ENCODE measurements at places on chromosomes 4 and X.
A peak's percentile ranks its signal among the peaks of the same experiment; 100 is the strongest.

GRCh38 chr4:8301851-8302730 is 32.5 kb downstream of the HTRA3 start:
- DNase-seq: no peak

GRCh38 chrX:53831662-53832635 is 145.4 kb upstream of the HUWE1 start:
- DNase-seq: peak; percentile 51

- no peak for DNase-seq
Measured at GRCh38 chr4:6929812-6930464, 20.3 kb downstream of the TBC1D14 start.

DNA sequence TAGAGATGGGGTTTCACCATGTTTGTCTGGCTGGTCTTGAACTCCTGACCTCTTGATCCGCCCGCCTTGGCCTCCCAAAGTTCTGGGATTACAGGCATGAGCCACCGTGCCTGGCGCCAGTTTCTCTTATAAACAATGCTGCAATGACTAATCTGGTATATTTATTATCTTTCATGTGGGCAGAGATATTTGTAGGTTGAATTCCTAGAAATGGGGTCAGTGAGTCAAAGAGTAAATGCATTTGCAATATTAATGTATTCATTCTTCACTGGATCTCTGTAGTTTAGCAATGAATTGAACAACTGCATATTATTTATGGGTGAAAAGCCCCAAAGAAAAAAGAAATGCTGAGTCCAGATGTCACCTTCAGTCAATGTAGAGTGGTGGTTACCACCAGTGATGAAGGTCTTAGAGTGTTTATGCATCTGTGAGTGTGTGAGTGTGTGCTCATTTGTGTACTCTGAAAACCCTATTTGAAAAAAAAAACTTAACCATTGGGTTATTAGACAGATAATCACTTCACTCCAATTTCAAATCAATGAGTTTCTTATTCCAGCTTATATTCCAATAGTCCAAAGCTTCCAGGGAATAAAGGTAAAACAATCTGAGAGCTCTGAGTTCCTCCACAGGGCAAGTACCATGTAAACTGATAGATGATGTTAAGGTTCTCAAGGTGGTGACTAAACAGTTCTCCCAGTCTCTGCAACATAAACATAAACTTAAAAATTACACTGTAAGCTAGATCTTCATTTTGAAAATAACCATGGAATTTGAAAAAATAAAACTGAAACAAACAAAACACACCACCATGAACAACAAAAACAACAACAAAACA is 22.6 kb upstream of the CD38 start:
- no peak for DNase-seq

- DNase-seq: no peak
Measured at GRCh38 chr4:99828477-99828876, 11.8 kb downstream of the DAPP1 start.

DNA sequence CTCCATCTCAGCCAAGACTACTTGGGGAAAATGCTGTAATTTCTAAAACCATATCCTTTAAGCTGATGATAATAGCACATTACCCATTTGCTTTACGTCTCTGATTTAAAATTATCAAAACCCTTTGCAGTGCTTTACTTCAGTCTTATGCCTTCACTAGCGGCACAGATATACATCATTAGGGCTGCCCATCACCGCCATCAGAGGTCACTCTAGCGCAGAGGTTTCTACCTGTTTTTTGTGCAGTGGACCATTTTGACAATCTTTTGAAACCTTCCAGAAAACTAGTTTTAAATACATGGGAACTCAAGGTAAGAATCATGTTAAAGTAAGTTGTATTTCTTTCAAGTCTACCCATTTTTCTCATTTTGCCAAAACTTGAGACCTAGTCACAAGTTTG is 592.5 kb downstream of the PPARGC1A start:
- DNase-seq: no peak
